ENCODE measurements at places on chromosomes 16 and 17.

- peak; percentile 36 for DNase-seq
Observed at GRCh38 chr17:40124279-40125141, 2.7 kb downstream of the MSL1 start.

- no peak for DNase-seq
Observed at GRCh38 chr16:55176901-55177300, 147.1 kb upstream of the IRX6 start.

GRCh38 chr17:55833306-55833705 is 82.5 kb downstream of the PCTP start:
- no peak for DNase-seq

DNA sequence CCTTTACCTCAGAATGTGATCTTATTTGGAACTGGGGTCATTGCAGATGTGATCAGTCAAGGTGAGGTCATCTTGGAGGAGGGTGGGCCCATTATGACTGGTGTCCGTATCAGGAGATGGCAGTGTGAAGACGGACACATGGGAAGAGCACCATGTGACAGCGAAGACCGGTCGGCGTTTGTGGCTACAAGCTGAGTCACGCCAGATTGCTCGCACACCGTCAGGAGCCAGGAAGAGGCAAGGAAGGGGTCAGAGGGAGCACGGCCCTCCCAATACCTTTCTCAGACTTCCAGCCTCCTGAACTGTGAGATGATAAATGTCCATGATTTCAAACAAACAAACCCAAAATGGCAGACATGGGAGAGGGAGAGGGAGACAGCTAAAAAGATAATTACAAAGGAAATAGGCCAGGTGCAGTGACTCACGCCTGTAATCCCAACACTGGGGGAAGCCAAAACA is 13.2 kb downstream of the STARD3 start:
- no peak for DNase-seq

DNA sequence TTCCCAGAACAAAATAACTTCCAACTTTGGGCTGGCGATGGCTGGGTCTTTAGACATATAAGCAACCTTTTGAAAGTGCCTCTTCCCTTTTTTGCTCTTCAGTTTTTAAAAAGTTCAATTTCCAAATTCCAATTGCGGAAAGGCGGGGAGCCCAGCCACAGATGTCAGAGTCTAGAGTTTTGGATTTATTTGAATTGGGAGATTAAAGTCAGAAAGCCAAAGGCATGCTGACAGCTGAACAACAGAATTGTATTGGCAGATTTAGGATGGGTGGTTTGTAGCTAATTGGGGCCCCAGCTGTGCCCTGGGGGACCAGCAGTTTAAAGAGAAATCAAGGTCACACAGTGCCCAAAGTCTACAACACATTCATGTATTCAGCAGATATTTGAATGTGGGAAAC is 10.5 kb downstream of the YPEL2 start:
- no peak for DNase-seq

DNA sequence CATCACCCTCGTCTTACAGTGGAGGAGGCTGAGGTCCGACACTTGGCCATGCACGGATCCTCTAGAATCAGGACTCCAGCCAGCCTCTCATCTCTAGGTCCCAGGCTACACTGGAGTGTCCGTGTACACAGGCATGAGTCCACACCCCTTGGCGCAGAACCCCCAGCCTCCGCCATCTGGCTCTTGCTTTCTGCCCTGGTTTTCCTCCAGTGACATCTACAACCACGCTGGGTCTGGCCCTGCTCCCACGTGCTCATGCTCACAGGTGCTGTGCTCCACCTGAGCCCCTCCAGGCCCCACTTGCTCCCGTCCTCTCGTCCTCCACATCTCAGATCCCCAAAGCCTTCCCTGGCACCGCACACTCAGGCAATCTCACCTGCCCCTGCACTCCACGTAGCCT is 260.8 kb downstream of the ENGASE start:
- no peak for DNase-seq

GRCh38 chr17:83030432-83030831 is 49.0 kb upstream of the METRNL start:
- DNase-seq = no peak

DNA sequence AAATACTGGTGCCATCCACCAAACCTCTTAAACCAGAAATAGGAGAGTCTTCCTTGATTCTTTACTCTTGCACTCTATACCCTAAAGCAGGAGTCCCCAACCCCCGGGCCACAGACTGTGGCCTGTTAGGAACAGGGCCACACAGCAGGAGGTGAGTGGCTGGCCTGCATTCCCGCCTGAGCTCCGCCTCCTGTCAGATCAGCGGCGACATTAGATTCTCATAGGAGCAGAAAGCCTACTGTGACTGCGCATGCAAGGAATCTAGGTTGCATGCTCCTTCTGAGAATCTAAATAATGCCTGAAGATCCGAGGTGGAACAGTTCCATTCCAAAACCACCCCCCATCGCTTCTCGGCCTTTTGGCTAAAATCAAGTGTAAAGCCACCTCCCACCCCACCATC is 30.3 kb upstream of the SRCIN1 start:
- no peak for DNase-seq

GRCh38 chr16:49116873-49117272 is 164.8 kb downstream of the CBLN1 start:
- no peak for DNase-seq

DNA sequence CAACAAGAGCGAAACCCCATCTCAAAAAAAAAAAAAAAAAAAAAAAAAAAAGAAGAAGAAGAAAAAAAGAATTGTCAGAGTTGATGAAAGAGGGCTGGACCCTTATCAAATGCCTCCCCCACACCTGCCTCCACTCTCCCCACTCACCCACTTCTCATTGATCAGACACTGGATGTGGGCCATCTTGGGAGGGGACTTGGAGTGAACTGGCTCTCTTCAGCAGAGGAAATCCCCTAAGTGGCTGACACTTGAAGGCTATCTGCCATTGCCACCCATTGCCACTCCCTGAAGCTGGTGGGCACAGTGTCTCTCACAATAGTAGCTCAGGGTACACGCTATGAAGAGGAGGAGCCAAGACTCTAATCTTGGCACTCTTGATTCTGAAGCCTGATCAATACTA is 1.6 kb downstream of the ITGA2B start:
- DNase-seq = no peak

DNA sequence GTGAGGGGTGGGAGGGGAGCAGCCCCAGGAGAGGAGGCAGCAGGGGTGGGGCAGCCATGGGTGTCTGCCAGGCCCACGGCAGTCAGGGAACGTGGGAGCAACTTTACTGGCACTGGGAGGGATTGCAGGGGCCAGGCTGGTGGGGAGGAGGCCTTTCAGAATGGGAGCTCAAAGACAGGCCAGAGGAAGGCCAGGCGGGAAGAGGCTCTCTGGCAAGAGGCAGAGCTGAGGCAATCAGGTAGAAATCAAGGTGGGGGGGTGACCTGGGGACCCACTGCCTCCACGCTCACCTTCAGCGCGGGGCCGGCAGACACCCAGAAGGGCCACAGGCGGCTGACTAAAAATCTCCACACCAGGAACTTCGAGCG is 11.9 kb upstream of the GSE1 start:
- DNase-seq = no peak

GRCh38 chr16:53506254-53506653 is 3.2 kb upstream of the AKTIP start:
- no peak for DNase-seq

DNA sequence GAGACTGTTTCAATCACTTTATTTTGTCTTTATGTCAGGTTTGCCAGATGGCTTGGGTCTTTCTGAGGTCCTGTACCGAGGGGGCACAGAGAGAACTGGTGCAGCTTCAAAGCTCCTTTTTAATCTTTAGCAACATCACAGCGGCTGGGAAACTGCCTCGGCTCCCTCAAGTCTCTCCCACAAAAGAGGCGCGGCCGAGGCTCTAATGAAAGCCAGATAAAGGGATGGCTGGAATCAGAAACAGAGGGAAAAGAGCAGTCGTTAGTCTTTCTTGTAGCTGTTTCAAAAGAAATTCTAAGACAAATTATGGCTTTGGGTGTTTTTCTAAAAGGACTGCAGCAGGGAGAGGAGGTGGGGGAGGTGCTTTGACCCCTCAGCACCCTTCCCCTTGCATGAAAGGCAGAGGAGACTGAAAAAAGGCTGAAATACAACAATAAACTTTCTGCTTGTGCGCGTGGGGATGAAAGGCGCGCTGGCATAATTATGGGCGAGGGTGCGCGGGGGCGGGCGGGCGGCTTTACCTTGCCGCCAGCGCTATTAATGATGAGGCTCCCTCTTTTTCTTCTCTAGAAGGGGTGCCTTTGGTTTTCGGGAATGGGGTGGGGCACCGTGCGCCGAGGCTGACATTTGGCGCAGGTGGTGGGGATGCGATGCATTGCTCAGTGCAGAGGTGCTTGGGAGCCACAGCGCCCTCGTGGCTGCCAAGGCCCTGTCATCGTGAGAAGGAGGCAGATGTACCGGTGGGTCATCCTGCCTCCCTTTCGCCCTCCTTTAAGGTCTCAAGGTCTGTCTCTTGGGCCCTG is 22.3 kb upstream of the BRD7 start:
- DNase-seq = no peak

- DNase-seq = peak; percentile 85
Observed at GRCh38 chr17:81295031-81295675, at the start of gene SLC38A10. TSS of gene SLC38A10 (minus strand) at chr17:81295307. CDS start at chr17:81294921, 386 bp downstream.

- peak; percentile 16 for DNase-seq
Observed at GRCh38 chr16:71479420-71479819, 9.7 kb downstream of the ZNF19 start.

DNA sequence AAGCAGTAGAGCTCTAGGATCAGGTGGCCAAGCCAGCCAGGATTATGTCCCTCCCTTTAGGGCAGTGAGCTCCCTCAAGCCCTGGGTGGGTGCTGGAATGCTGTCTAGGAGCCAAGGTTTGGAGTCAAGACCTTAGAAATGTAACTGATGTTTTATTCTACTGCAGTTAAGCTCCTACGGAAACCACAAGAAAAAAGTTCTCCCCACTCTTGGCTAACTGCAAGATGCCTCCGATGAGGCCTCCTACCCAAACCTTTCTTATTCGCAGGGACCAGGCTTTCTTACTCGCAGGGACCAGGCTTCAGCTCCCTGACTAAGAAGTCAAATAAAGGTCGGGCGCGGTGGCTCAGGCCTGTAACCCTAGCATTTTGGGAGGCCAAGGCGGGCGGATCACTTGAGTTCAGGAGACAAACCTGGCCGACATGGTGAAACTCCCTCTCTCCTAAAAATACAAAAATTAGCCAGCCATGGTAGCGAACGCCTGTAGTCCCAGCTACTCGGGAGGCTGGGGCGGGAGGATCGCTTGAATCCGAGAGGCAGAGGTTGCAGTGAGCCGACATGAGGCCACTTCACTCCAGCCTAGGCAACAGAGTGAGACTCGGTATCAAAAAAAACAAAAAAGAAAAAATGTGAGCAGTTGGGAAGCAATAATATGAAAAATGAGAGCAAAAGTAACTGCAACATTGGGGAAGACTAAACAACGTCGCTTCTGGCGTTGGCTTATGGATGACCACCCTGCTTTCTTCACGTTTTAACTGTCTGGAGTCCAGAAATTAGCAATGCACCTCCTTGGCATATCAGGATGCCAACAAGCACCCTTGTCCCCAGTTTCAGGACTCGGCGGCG is 31.7 kb upstream of the ARL4D start:
- DNase-seq = peak; percentile 53
